ENCODE measurements at places on chromosomes 6 and 20.

DNA sequence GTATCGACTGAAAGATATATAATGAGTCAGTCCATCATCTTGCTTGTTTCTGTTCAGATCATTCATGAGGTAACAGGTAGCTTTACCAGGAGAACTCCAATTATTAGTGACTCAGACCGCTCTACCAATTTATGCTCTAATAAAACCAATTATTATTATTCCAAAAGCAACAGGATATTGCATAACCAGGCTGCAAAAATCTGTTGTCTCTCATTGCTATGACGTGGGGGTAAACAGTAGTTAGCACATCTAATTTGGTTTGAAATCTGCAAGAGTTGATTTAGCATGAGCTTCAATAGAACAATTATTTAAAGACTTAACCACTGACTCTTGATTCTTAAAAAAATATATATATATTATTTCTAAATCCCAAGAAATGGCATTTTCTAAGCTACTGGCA, 90.9 kb upstream of the MAP7 start:
- no peak for DNase-seq

- no peak for DNase-seq
Measured at GRCh38 chr6:77653816-77654215, 977 bp downstream of the MEI4 start.

GRCh38 chr20:16488086-16488485, 85.2 kb downstream of the KIF16B start:
- no peak for DNase-seq

GRCh38 chr6:145749632-145750031, 14.3 kb upstream of the EPM2A start:
- no peak for DNase-seq

- DNase-seq, result no peak
Measured at GRCh38 chr20:32218156-32218900, 10.6 kb downstream of the POFUT1 start.

GRCh38 chr20:19855416-19855815, 97.4 kb downstream of the RIN2 start:
- DNase-seq, result no peak

DNA sequence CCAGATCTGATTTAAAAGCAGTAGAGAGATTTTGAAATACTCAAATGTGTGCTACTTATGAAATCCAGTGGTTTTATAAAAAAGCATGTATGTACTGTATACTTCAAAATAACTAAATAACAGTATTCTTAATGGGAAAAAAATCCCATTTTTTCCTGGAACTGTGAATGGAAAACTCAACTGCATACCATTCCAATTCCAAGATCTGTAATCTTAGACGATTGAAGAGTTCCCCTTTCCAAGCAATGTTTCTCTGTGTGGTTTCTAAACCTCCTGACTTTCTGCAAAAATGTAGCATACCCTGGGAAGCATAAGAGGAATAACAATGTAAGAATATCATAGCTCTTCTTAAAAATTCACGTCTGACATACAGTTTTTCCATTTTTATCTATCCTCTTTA, 40.3 kb upstream of the HIVEP2 start:
- no peak for DNase-seq

DNA sequence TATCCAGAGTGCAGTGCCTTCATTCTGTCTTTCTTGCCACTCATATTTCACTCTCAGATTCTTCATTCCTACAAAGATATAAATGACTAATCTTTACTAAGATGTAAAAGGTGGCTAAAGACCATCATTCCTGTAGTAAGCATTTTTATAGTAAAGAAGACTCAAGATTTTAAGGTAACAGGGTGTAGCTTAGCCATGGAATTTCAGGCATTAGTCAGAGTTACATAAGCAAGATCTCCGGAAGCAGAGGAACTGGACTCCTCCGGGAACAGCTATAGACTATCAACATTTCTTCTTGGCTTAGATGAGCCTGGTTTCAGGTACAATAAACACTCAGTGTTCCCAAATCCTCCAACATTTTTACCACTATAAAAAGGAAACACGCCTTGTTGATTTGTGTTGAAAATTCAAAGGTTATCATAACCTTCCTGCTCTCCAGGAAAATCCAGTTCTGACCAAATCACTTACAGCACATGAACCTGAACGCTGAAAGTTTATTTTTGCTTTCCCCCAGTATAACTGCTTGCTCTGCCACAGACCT, 23.7 kb downstream of the SERPINB1 start:
- DNase-seq, result no peak

DNA sequence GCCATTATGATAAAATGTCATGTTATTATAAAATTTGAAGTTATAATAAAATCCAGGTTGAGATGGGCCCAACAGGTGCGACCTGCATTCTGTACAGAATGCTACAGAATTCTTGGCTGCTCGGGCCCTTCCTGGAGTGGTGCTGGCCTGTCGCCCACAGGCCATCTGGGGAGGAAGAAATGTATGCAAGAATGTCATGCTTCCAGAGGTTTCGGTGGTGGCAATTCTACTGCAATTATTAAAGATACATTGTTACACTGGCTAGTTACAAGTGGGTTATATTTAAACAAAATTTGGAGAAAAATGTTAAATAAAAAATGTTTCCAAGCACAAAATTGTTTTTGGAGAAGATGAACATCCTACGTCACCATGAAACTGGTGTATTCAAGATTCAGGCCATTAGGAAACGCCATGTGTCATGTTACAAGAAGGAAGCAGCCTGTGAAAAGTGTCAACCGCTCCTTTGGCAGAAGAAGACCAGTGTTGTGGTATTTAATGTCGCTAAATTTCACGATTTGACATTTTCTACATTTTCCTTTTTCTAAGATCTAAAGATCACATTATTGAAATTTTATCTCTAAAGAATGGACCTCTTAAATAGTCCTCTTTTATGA, 7.1 kb downstream of the RAMACL start:
- no peak for DNase-seq

DNA sequence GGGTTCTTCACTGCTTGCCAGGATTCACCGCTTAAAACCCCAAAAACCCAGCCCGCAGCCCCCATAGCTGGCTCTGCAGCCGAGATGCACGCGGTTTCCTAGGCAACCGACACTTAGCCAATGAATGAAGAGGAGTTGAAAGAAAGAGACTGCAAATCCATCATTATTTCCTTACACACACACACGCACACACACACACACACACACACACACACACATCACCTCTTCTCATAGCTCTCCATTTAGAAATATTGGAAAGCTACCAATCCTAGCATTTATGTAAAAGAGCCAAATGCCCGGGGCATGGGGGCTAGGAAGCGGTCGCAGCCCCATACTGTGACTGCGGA, 3.4 kb upstream of the TUBB2B start:
- DNase-seq, result no peak

DNA sequence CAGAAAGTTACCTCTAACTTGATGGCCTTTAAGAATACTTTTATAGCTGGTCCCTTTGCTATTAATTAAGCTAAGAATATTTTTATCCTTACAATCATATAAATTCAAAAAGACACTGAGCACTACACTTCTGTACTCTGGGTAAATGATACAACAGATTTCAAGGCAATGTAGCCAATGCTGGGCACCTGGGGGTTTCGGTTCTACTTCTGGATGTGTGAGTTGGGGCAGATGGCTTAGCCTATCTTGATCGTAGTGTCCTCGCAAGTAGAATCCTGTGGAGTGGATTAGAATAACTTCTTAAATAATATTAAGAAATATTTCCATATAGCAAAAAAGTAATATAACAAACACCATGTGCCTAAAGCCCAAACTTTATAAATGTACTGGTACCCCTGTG, 96.9 kb upstream of the NT5E start:
- no peak for DNase-seq

- no peak for DNase-seq
Measured at GRCh38 chr6:127222418-127222817, 44.2 kb upstream of the RNF146 start.

- no peak for DNase-seq
Measured at GRCh38 chr6:130744576-130745366, 82.4 kb upstream of the SMLR1 start.

GRCh38 chr6:168137024-168137423, 58.0 kb upstream of the FRMD1 start:
- DNase-seq, result peak; percentile 8

DNA sequence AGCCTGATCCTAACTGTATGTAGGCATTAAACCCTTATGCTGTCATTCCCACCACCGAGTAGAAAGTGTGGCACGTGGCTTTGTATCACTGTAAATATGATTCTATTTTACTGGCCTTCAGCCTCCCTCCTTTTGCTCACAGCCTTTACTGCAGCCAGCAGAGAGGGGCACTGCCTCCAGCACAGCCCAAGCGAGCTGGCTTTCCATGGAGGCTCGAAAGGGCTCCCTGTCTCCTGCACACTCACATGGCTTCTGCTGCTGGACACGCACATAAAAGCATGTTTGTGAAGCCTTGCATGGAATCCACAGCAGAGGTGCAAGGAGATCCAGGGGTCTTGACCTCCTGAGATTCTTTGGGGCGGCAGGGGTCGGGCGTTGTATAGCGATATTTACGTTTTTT, 51.3 kb downstream of the RNASET2 start:
- no peak for DNase-seq

DNA sequence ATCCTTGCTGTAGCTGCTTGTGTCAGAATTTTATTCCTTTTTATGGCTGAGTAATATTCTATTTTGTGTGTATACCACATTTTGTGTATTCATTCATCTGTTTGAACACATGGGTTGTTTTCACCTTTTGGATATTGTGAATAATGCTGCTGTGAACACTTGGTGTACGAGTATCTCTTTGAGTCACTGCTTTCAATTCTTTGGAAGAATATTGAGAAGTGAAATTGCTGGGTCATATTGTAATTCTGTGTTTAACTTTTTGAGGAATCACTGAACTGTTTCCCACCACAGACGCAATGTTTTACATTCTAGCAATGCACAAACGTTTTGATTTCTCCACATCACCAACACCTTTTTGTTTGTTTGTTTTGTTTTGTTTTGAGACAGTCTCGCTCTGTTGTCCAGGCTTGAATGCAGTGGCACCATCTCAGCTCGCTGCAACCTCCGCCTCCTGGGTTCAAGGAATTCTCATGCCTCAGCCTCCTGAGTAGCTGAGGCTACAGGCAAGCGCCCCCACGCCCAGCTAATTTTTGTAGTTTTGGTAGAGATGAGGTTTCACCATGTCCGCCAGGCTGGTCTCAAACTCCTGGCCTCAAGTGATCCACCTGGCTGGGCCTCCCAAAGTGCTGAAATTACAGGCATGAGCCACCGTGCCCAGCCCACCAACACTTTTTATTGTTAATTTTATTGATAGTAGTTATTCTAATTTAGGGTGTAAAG, 21.7 kb downstream of the CPXM1 start:
- DNase-seq, result no peak

GRCh38 chr20:48684501-48685041, 143.2 kb downstream of the PREX1 start:
- DNase-seq, result no peak

- DNase-seq, result peak; percentile 13
Measured at GRCh38 chr20:58991715-58992114, 10.7 kb downstream of the NELFCD start.

- DNase-seq, result no peak
Measured at GRCh38 chr20:4073852-4074741, 58.7 kb upstream of the RNF24 start.

GRCh38 chr6:131160254-131160758, 25.0 kb downstream of the AKAP7 start:
- DNase-seq, result no peak

- DNase-seq, result no peak
Measured at GRCh38 chr6:37576336-37576737, 76.6 kb upstream of the CCDC167 start.

GRCh38 chr6:7052443-7053011, 55.2 kb upstream of the RREB1 start:
- peak; percentile 75 for DNase-seq

- no peak for DNase-seq
Measured at GRCh38 chr6:158698931-158699330, 49.1 kb downstream of the SYTL3 start.

DNA sequence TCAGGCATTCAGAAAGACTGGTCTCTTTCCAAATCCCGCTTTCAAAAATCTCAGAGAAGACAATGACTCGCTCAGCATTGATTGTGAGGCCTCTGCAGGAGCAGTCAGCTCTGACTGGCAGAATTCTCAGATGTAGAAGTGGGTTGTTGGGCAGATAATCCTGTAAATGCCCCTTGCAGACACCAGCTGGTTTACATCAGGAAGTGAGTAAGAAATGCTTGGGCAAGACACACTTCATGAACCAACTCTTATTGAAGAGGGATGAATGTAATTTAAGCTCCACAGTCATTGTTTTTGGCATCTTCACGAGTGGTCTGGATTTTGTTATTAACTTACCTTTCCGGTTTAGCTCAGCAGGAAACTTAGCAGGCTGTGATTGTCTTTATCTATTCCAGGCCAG, 166.6 kb downstream of the PLCB4 start:
- DNase-seq, result no peak

GRCh38 chr6:111592726-111593511, 12.8 kb downstream of the TRAF3IP2 start:
- no peak for DNase-seq

GRCh38 chr20:23200914-23201313, 114.8 kb upstream of the CD93 start:
- no peak for DNase-seq

DNA sequence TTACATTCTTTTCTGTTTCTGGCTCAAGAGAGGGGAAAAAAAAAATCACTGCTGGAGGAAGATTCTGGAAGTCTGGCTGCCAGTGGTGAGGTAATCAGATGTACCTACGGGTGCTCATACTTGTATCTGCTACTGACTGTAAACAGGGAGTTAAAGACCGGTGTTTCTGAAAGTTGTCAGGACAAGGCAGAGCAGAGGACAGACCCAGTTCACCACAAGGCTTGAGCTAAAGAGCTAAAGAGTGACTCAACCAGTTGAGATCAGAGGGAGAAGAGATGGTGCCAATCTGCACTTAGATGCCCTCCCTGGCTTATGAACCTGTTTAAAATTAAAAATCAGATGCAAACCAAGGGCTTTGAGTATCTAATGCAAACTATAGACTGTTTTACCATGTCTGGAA, 55.4 kb downstream of the CEP162 start:
- no peak for DNase-seq

GRCh38 chr6:136685540-136686108, 106.7 kb downstream of the MAP3K5 start:
- DNase-seq, result no peak

DNA sequence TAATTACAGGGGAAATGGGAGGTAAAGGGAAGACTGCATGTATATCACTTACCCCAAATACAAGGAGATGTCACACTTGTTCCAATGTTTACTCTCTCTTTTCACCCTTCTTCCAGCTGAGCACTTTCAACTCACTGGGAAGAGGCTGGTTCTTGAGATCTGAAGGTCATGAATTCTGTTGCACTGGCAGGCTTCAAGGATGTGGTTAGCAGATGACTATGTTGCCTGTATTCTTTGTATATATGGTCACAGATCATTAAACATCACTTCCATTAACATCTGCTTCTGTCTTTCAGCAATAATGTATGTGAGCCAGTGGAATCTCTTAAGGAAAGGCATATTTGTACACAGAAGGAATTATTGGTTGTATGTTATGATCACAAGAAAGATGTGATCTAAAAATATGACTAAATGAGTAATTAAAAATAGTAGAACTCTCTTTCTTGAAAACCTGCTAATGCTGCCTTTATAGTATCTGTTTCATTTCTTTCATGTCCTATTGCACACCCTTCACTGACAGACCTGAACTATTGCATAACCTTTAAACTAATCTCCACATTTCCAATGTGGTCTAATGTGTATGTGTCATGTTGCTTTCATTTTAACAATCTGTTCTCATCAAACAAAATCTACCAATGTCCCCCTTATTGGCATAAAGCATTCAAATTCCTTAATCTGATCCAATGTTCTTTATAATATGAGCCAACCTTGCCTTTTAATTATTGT, 131.4 kb upstream of the EPHA7 start:
- DNase-seq, result no peak

GRCh38 chr6:153237670-153238069, 106.6 kb upstream of the RGS17 start:
- no peak for DNase-seq

GRCh38 chr20:8292793-8293192, 160.7 kb downstream of the PLCB1 start:
- no peak for DNase-seq
